ENCODE measurements at places on chromosomes 1 and 21.

DNA sequence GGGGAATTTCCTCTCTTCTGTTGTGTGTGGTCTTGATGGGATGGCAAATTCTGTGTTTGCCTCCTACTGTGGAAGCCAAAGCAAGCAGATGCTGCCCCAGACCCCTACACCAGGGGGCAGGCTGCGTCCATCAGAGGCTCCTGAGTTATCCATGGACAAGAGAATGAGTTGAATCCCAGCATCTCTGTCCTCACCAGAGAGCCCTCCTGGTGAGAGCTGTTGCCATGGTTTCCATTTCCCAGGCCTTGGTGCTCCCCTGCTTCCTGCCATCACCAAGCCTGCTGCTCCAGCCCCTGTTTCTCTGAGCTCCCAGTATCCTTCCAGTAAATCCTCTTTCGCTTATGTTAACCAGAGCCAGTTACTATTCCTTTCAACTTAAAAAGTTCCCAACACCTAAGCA, 20.4 kb upstream of the GNG12 start:
- DNase-seq = no peak

DNA sequence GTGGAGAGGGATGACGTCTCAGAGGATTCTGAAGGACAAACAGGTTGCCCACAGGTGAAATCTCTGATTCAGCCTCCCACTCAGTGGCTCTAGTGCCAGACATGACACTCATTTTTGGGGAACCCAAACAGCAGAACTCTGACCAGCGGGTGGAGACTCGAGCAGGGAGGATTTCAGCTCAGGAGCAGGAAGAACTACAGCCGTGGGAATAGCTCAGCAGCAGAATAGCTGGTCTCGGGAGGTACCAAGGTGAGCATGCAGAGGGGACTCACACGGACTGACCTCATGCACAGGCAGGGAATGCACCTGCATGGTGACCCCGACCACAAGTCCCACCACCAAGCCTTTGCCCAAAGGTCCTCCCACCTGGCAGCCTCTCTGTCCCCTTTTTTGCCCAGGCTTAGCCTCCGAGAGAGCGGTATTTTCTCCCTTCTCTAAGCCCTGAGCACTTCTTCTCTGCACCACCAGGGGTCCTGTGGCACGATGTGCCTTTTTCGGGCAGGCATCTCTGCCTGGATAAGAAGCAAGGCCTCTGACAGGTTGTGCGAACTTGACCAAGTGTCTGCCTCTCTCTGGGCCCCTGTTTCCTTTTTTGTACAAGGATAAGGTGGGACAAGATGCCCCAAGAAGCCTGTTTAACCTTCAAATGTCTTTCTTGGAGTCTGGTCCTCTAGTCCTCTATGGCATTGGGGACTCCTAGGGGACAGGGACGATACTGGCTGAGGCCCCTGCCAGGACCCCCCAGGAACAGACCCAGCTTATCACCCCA, 8.8 kb upstream of the FGR start:
- DNase-seq = peak; percentile 46

GRCh38 chr1:151157067-151157531, 650 bp downstream of the TNFAIP8L2 start:
- DNase-seq = peak; percentile 15

DNA sequence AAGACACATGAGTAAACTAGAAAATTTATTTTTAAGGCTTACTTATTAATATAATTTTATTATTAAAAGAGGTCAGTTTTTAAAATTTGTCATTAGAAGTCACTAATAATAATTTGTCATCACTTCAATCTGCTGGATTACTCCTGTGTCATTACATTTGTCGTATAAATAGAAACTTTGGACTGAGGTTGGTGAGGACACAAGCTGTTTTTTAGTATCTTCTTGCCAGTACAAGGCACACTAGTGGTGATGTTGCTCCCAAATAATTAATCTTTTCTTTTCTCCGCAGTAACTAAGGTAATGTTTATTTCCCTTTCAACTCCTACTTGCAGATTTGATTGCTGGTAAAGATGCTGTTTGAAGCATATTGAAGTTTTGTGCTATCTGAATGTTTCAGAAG, 59.4 kb upstream of the TENT5C start:
- no peak for DNase-seq

DNA sequence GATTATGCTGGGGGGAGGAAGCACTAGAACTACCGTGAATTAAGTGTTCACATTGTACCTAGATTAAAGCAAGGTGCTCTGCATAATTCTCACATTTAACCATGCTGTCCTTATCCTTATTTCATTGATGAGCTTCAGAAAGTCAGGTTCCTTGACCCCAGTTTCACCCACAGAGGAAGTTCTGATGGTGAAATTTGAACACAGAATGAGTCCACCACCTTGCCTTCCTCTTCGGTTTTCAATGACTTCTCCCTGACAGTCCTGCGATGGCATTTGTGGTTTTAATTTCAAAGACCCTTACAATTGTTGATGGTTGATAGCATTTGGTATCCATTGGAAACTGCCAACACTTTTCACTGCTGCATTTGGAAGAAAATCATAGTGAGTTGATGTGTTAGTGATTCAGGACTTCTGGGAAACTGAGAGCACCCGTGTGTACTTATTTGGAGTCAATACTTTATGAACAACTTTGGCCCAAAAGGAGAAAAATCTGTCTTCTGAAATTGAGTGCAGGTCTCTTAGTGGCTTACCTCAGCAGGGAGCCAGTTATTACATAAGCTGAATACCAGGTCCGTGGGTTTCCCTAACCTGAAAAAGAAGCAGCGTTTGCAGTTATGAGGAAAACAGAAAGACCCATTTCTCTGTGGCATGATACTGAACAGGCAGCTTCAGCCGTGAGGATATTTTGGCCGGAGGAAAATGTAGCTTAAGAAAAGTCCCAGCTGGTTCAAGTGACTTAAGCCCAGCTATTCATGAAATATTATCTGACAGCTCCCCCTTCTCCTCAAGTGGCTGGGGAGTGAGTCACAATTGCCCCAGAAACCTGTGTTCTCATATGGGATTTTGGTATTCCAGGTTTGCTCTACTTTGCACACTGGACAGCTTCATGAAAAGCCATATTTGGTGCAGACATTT, 47.5 kb downstream of the ROR1 start:
- no peak for DNase-seq

DNA sequence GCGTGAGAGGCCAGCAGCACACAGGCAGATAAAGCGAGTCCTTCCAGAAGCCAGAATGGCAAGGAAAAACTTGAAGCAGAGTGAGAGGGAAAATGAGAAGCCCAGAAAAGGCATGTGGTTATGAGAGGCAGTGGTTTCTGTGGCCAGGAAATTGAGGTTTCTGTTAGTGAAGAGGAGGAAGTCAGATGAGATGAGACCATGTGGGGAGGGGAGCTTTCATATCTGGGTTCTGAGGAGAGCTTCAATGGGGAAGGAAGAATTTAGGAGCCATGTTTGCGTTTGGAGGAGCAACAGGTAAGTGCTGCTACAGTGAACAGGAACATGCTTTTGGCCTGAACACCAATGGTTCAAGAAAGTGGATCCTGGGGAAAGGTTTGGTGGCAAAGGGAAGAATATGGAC, 6.1 kb upstream of the CD1A start:
- DNase-seq = no peak

GRCh38 chr1:67441739-67442281, 11.6 kb upstream of the SERBP1 start:
- DNase-seq = no peak

GRCh38 chr1:166174108-166174507, 7.3 kb upstream of the FAM78B start:
- DNase-seq = no peak

- DNase-seq = no peak
Measured at GRCh38 chr1:15246960-15247614, at the start of gene FHAD1. Gene FHAD1 (plus strand): TSS chr1:15247223. CDS start chr1:15251785, 4,562 bp downstream.

- DNase-seq = no peak
Measured at GRCh38 chr1:38153066-38153777, 106.6 kb upstream of the POU3F1 start.

GRCh38 chr1:160257411-160258015, 4.8 kb downstream of the DCAF8 start:
- no peak for DNase-seq

GRCh38 chr1:38585460-38585859, 274.1 kb downstream of the RRAGC start:
- no peak for DNase-seq

DNA sequence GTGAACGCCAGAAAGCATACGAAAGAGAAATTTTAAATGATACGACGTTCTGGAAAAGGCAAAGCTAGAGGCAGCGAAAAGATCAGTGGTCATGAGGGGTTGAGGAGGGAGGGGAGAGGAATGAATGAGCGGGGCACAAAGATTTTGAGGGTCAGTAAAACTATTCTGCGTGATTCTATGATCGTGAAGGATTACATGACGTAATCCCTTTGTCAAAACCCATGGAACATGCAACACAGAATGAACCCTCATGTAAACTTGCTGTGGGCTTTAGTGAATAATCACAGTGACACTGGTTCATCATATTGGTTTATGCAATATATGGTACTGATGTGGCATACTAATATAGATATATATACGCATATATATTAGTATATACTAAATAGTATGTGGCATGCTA, 13.0 kb downstream of the LRRC38 start:
- no peak for DNase-seq

- no peak for DNase-seq
Measured at GRCh38 chr1:98044766-98045165, 123.9 kb upstream of the DPYD start.

GRCh38 chr1:181383695-181384094, 99.6 kb upstream of the CACNA1E start:
- DNase-seq = no peak

DNA sequence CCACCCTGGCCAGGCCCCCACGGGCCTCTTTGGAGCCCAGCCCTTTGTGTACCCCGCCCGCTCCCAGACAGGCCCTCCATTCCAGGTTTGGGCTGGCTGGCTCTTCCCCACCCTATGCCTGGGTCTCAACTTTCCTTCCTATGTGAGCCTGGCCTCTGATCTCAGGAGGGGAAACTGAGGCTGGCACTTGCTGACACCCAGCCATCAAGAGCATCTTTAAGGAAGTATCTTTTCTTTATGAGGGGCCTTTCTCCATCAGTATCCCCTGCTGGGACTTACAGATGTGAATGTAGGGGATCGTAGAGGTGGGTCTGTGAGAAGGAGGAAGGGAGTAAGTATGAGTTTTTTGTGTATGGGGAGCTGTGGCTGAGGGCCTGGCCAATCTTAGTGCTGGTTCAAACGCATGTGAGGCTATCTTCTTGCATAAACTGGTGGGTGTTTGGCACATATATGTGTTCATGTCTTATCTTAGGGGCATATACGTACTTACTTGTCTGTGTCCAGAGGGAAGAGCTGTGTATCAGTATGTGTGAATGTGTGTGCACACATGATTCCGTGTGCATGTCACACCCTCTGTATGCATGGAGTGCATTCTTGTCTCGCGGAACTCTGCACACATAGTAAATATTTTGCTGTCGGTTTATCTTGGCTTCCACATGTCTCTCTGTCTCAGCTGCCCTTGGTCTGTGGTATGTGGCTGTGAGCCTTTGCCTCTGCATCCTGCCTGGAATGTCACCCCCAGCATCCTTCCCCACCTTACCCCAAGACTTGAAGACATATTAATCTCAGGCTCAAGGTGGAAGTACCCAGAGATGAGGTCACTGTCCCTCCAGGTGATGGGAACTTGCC, 5.4 kb downstream of the NECTIN4 start:
- DNase-seq = no peak

GRCh38 chr1:207309745-207310273, 11.7 kb upstream of the CD55 start:
- no peak for DNase-seq

DNA sequence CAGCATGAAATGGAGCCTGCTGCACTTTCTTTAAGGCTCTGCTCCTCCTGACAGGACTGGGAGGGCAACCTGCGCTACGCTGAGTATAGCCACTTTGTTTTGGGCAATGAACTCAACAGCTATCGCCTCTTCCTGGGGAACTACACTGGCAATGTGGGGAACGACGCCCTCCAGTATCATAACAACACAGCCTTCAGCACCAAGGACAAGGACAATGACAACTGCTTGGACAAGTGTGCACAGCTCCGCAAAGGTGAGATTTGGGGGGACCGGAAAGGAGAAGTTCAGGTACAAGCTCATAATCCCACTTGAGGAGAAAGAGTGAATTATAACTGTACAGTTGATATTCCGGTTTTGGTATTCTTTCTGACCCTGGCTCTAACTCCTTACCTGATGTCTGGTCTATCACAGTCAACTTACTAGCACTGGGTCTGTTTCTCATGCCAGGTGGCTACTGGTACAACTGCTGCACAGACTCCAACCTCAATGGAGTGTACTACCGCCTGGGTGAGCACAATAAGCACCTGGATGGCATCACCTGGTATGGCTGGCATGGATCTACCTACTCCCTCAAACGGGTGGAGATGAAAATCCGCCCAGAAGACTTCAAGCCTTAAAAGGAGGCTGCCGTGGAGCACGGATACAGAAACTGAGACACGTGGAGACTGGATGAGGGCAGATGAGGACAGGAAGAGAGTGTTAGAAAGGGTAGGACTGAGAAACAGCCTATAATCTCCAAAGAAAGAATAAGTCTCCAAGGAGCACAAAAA, 5.4 kb downstream of the ANGPTL7 start:
- DNase-seq = no peak

DNA sequence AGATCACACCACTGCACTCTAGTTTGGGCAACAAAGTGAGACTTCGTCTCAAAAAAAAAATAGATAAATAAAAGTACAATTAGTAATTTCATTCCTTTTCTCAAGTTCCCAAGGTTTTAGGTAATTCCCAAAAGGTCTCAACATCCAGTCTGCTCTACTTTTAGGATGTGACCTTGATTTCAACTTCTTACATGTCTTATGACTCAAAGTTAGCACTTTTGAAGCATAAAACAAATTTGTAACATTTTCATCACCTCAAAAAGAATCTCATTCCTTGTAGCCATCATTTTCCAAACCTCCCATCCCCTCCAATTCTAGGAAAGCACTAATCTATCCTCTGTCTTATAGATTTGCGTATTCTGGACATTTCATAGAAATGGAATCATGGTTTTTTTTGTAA, 32.2 kb downstream of the SNX27 start:
- DNase-seq = no peak

- DNase-seq = no peak
Measured at GRCh38 chr1:7643530-7643929, 127.6 kb upstream of the VAMP3 start.

DNA sequence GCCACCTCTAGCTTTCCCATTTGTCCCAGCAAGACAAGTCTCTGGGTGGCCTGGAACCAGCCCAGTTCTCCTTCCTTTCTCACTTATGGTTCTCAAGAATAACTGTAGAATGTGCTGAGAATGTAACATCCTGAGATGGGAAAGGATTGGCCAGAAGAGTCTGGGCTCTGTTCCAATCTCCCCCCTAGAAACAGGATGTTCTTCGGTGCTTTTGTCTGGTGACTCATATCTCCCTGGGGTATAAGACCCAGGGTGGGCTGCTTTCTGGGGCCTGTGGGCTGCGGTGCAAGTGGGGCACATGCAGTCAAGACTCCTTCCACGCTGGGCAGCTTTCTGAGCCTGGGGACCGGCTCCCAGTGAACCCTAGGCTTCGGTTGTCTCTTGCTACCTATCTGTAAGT, 251.2 kb upstream of the POU3F1 start:
- no peak for DNase-seq

GRCh38 chr1:145912128-145912641, 2.3 kb upstream of the ITGA10 start:
- no peak for DNase-seq

GRCh38 chr1:35807614-35808449, at the start of gene AGO4:
Gene AGO4 (plus strand): TSS chr1:35808016. CDS start chr1:35808417, 401 bp downstream.
- peak; percentile 36 for DNase-seq

GRCh38 chr1:27299385-27300271, 22.3 kb upstream of the TMEM222 start:
- DNase-seq = no peak
